ENCODE measurements at places on chromosomes 6 and 20.

DNA sequence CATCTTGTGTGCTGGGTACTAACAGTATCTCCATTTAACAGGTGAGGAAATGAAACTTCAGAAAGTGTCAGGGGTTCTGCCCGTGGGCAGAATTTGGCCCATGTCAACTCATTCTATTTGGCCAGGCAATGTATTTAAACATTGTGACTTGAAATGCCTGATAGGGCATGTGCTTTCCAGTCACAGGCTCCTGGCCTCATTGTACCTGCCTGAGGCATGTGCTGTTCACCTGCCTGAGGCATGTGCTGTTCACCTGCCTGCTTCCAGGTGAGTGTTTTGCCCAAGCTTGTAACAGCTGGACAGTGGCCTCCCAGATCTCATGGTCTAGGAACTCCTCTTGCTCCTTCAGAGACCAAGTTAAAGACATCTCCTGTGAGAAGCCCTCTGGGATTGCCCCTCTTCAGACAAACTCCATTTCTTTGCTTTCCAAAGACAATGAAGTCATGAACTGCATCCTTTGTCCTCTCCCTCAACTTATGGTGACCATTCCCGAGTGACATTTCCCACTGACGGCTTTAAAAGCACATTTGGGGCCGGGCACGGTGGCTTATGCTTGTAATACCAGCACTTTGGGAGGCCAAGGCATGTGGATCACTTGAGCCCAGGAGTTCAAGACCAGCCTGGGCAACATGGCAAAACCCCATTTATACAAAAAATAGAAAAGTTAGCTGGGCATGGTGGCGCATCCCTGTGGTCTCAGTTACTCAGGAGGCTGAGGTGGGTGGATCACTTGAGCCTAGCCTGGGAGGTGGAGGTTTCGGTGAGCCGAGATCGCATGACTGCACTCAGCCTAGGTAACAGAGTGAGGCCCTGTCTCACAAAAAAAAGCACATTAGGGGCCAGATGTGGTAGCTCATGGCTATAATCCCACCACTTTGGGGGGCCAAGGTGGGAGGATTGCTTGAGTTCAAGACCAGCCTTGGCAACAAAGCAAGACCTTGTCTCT, 48.7 kb downstream of the BCAS4 start:
- DNase-seq: no peak

GRCh38 chr6:129489215-129489765, 220.7 kb downstream of the ARHGAP18 start:
- DNase-seq: no peak

DNA sequence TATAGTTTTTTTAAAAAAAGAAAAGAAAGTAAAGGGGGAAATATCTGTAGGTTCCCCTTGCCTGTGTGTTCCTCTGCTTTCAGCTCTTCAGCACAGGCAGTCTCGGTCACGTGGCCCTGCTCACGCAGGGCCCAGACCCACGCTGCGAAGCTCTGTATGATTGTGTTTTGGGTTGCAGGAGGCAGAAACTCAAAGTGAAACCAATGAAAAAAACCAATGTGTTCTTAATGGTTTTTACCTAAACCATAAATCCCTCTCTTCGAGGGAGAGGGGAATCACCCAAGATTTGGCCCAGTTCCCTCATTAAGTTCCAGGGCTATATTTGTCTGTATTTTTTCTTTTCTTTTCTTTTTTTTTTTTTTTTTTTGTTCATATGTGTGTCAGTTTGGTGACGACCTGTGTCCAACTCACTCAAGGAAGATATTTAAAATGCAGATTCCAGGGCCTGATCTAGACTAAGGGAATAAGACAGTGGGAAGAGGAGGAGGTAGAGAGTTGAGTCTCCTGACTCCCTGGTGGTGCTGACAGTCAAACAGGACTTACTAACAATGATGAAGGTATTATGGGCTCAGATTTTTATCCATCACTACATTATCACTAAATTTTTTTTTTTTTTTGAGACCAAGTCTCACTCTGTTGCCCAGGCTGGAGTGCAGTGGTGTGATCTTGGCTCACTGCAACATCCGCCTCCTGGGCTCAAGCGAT, 33.8 kb upstream of the RREB1 start:
- peak; percentile 51 for DNase-seq

DNA sequence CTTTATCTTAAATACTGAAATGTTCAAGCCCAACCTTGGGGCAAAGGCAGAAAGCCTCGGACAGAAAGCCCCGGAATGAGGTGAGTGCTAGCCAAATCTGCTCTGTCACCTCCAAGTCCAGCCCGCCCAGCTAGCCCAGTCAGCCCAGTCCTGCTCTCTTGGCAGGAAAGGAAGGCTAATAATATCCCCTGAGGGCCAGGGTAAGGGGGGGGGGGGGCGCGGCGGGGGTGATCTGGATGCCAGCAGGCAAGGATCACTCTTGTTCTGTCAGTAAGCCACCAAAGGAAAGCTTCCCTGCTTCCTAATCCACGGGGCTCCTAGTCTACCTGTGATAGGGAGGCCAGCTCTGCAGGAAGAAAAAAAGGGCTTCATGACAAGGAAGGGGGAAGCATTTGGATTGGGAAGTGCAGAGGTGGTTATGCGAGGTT, 1.1 kb downstream of the NDRG3 start:
- no peak for DNase-seq

GRCh38 chr6:49676671-49677281, 36.6 kb downstream of the CRISP2 start:
- no peak for DNase-seq

- DNase-seq: no peak
Measured at GRCh38 chr20:58731192-58731591, 38.6 kb downstream of the NPEPL1 start.

DNA sequence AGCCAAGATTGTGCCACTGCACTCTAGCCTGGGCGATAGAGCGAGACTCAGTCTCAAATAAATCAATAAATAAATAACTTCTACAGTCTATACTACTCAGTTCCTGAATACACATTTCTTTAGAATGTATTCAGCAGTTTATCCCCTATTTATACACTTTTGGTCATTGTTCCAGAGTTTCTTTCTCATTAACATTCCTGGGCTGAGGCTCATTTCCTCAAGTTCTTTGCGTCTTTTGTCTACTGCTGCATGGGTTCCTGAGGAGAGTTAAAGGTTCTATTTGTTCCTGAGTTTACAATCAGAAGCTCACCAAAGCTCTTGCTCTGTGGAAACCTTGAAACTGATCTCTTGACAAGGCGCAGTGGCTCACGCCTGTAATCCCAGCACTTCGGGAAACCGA, 37.7 kb upstream of the SASH1 start:
- DNase-seq: no peak

GRCh38 chr6:168885196-168885595, 368.4 kb downstream of the THBS2 start:
- DNase-seq: no peak

- DNase-seq: no peak
Measured at GRCh38 chr6:29617782-29618554, 15.0 kb downstream of the GABBR1 start.

GRCh38 chr6:106254636-106255035, 70.9 kb downstream of the ATG5 start:
- no peak for DNase-seq

- DNase-seq: no peak
Measured at GRCh38 chr6:36563237-36563927, 16.1 kb upstream of the STK38 start.

- no peak for DNase-seq
Measured at GRCh38 chr6:74762841-74763240, 443.0 kb downstream of the COL12A1 start.

- DNase-seq: no peak
Measured at GRCh38 chr20:62089393-62089792, 23.7 kb upstream of the TAF4 start.

DNA sequence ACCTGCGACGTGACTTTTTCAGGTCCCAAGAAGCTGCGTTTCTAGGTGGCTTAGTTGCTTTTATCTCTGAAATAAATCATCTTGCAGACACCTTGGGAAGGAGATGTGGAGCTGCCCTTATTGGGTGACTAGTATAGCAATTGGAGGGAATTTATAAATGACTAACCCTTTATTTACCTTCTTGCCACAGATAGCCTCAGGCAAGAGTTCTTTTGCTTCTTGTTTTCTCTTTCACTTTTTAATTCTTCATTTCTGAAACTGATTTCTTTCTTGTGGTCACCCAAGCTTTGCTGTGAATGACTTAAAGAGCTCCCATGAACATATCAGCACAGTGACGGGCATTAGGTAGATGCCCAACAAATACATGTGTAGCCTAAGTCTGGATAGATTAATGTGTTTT, 3.0 kb downstream of the ADGRF4 start:
- DNase-seq: no peak

DNA sequence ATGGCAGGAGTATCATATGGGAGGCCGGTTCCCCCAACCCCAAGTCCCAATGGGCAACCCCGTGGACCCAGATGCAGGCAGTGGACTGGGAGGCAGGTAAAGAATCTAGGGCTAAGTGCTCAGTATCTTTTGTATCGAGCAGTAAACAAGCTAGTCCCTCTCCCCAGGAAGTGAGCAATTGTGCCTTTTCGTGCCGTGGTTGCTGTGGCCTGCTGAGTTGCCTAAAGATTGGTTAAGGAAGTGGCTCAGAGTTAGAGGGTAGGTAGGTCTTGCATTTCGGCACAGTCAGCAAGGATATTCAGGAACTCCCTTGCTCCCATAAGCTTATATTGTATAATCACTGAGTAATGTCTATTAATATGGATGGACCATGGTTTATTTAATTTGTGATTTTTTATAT, 1.3 kb upstream of the DNAH8 start:
- DNase-seq: peak; percentile 46

DNA sequence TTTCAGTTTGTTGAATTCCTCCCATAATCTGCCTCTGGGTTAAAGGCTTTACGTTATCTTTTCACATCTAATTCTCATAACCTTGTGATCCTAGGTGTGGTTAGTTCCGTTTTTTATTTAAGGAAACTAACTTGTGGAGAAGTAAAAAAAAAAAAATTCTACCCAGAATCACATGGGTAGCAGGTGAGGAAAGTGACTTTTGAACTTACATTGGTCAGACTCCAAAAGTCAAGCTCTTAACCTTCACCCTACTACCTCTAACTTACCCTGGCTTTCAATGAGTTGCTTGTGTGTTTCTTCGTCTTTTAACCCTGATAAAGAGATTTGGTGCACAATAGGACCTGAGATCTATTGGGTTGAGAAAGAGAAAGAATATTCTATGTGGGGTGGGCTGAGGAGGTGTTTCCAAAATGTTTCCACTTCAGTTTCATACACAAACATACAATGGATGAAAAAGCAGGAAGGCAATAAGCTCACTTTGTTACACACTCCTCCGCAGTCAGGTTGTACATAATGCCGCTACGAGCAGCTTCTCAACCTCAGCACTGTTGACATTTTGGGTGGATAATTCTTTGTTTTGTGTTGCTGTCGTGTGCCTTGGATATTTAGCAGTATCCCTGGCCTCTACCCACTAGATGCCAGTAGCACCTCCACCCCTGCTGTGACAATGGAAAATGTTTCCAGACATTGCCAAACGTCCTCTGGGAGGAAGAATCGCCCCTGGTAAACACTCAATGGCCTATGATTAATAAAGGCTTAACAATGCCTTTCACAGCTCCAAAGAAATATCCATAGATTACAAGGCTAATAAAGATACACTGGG, 193.0 kb upstream of the ZNF217 start:
- no peak for DNase-seq

DNA sequence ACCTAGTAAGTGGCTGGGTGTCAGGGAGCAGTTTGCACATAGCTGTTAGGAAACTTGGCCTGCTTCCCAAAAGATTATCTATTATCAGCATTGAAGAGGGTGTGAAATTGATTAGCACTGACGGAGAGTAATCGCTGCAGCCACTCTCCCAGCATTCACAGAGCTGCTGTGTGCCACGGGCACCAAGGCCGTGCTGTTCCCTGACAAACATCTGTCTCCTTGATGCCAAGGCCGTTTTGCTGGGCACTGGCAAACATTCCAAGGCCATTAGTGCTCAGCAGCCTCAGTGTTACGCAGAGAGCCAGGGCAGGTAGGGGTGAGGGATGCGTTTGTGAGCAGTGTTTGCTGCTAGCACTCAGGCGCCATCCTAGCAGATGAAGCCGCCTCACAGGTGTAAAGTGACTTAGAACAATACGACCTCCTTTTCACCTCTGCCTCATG, 57.7 kb upstream of the VSTM2L start:
- DNase-seq: no peak

GRCh38 chr6:152636609-152637295, 410 bp downstream of the SYNE1 start:
- no peak for DNase-seq

DNA sequence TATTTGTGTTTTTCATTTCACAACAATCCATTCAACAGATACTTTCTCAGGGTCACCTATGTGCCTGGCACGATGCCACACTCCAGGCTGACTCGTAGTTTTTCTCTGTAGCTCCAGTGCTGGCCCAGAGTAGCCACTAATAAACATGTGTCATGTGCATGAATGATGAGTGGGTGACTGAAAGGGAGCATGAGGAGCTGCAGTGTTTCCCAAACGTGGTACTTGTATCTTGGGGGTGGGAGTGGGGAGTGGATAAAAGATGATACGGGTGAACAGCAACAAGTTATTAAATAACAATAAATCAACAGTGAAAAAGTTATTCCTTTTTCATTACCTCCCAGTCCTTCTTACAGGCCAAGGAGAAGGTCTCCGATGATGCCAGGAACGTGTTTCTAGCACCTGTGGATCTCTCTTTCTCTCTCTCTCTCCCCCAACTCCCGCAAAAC, 17.1 kb downstream of the SRXN1 start:
- DNase-seq: no peak

DNA sequence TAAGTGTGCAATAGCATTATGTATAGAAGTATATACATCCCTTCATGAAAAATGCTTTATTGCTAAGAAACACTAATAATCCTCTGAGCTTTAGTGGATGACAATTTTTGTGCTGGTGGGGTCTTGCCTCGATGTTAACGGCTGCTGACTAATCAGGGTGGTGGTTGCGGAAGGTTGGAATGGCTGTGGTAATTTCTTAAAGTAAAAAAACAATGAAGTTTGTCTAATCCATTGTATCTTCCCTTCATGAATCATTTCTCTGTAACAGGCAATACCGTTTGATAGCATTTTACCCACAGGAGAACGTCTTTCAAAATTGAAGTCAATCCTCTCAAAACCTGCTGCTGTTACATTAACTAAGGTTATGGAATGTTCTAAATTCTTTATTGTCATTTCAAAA, 816.5 kb upstream of the GJE1 start:
- DNase-seq: no peak

- no peak for DNase-seq
Measured at GRCh38 chr6:106728296-106728870, 99.0 kb downstream of the QRSL1 start.

Measured in stimulated activated CD8-positive, alpha-beta memory T cell treated with anti-CD3 and anti-CD28 coated beads, Interleukin-2, amount 100 ng/mL, for 48 hours (primary cell).